ENCODE measurements at places on chromosomes 1 and 21.

DNA sequence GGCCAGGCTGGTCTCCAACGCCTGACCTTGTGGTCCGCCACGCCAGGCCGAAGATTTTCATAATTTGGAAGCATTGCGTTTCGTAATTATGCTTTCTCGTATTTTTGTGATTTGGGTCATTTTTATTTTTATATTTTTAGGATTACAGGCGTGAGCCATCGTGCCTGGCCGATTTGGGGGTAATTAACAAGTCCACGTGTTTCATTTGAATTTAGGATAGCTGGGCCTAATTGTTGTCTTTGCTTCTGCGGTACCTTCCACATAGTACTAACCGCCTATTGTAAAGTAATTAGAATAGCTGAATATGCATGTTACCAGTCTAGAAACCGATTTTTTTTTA is 1.0 kb downstream of the RCC1 start:
- no peak for DNase-seq

DNA sequence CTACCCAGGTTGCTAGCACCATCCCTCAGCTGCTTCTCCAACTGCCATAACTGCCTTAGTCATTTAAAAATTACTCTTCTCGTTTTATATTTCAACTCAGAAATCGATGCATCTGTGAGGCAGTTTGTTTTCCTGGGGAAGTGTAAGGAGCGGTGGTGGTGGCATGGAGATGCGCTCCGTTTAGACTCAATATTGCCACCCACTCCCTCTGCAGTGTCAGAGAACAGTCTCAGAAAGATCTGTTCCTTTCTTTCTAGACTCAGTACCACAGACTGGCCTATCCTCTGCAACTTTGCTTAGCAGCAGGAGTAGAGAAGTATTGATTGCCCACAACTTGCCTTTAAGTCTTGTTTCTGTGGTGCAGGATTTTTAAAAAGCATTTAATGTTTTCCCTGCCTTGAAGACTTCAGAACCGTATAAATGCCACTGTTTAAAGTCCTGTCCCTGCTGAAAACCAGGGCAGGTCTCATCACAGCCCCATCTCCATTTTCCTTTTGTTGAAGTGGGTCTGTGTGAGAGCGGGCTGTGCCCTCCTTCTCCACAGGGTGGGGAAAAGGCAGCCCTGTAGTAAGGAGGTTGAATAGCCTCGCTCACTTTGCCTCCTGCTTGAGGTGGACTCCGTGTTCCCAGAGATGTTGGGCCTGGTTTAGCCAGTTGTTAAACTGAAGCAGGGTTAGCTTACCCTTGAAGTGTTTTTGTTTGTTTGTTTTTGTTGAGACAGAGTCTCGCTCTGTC is 105.2 kb downstream of the NFIA start:
- no peak for DNase-seq

- no peak for DNase-seq
These were observed 12.5 kb downstream of the KIF17 start for GRCh38 chr1:20705203-20705755.

DNA sequence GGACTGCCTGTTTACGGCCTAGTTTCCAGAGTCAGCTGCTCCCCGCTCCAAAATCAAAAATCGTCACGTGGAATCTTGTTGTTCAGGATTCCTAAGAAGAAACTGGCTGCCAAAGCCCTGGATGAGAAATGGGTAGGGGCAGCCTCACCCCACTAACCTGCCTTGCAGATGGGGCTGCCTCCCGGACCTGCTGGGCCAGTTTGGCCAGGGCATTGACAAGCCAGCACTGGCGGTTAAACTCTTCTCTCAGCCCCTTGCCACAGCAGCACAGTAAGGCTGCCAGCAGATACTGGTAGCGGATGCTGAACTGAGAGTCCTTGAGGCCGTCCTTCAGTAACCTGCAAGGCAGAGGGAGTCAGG is 31.6 kb upstream of the PPP1R15B start:
- no peak for DNase-seq

DNA sequence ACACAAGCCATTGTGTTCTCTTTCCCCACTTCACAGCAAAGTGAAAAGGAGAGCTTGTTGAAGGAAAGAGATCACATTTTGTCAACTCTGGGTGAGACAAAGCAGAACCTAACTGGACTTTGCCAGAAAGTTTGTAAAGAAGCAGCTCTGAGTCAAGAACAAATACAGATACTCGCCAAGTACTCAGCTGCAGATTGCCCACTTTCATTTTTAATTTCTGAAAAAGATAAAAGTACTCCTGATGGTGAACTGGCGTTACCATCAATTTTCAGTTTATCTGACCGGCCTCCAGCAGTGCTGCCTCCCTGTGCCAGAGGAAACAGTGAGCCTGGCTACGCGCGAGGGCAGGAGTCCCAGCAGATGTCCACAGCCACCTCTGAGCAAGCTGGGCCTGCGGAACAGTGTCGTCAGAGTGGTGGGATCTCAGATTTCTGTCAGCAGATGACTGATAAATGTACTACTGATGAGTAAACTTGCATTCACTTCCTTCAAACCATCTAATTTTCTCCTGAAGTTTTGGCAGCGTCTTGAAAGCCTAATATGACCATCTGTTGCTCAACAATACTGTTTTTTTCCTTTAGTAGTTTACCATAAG is 43.7 kb downstream of the BACH1 start:
- no peak for DNase-seq

GRCh38 chr1:41649396-41650027 is 165.0 kb upstream of the EDN2 start:
- DNase-seq = no peak

DNA sequence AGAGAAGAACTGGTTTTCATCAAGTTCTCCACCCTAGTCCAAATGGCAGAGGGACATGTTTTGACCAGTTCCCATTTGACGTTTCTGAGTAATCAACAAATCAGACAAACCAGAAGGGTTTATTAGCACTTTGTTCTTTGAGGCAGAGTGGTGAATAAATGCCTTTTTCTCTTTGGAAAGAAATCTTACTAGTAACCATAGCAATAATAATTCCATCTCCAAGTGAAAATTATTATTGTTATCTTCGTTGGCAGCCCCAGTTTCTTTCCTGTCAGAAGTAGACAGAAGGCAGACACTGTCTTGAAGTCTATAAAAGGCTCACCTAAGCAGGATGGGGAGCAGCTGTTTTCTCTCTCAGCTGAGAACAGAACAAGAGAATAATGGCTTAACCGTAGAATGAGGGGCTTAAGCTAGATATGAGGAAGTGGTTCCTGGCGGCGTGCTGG is 391.6 kb downstream of the PBX1 start:
- DNase-seq = no peak

GRCh38 chr1:110596312-110596711 is 9.8 kb downstream of the KCNA2 start:
- DNase-seq = no peak

DNA sequence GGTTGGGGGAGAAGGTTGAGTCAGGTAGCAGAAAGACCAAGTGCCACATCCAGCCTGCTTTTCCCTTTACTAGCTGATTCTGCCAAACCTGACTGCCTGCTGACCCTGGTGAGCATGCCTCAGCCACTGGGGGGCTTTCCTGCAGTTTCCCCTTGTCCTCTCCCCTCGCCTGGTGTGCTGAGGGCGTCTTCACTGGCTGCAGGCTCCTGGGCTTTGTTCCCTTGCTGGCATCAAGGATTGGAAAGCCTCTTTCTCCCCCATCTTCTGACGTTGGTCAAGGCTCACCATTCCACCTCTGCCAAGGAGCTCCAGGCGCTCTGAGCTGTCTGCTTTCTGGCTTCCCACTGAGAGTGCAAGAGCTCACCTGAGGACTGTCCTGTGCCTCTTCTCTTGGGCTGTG is 28.4 kb downstream of the MAN1C1 start:
- no peak for DNase-seq

DNA sequence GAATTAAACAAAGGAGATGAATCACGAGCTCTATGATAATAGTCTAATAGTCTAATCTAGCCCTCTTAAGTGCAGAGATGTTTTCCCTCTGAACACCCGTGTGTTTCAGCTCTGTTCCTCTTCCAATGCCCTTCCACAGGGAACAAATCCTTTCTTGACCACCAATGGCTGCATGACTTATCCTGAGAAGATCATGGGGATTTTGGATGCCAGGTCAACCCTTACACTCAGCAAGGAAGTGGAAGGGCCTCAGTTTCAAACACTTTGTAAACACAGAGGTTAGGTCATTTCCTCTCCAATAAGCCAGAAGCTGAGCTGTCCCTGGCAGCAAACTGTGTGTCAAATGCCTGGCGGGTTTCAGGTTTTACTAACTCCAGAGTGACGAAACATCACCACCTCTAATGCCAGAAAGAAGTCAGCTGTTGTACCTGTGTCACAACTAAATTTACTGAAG is 200.0 kb downstream of the GABPA start:
- peak; percentile 60 for DNase-seq

- DNase-seq = no peak
These were observed 126.2 kb upstream of the L1TD1 start for GRCh38 chr1:62068416-62068843.

GRCh38 chr1:229114315-229114714 is 156.6 kb upstream of the RAB4A start:
- DNase-seq = no peak

- DNase-seq = no peak
These were observed 160.5 kb downstream of the CASZ1 start for GRCh38 chr1:10635992-10636391.

DNA sequence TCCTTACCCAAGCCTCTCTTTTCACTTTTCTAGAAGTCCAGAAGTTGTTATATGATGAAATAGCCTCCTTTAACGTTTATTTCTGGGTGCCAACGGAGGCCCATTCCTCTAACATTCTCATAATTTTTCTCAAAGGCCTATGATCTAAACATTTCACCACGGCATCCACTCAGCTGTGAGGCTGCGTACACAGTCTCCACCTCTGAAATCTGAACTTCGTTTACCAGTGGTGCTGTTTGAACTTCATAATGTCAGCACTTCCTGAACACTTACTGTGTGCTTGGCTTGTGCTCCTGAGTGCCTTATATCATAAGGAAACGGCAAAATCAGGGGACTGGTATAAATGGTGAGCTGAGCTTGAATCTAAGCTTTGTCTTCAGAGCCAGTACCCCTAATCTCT is 12.0 kb upstream of the RBP7 start:
- DNase-seq = no peak
